Activated T-helper 1 cell treated with anti-CD3 and anti-CD28 coated beads, Interleukin-2, amount 50 U/mL, for 16 hours (primary cell): ENCODE measurements at places on chromosomes 12 and 14.

DNA sequence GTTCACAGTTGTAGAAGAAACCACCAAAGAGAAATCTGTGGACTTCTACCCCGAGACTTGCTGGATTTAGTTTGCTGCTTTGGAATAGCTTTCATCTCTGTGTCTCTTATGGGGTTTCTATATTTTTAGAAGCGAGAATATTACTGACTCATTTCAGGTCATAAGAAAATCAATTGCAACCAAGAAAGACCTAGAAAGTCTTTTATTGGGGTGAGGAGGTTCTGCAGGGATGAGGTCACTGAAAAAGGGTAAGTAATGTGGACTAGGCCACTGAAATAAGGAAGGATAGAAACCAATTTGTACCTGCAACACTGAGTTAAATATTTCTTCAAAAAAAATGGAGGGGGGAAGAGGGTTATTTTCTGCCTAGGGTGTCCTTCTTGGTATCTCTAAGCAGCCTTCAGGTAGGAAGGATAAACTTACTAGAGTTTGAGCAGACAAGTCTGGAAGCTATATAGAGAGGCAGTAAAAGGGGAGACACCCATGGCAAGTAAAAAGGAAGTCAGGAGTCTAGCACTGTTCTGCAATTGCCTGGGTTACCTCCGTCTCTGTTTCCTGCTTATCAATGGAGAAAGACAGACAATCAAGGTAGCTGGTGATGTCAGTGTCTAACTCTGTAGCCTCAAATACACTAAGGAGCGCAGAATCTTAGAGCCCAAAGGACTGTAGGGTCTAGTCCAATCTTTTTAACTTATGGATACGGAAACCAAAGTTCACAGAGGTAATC, 19.6 kb upstream of the KERA start:
- no peak for DNase-seq

GRCh38 chr12:66999141-66999540, 270.0 kb upstream of the CAND1 start:
- no peak for DNase-seq

- DNase-seq = no peak
These were observed 1.7 kb downstream of the HSPA2 start for GRCh38 chr14:64541972-64542835.

GRCh38 chr14:58625438-58625837, 12.3 kb upstream of the DACT1 start:
- no peak for DNase-seq

GRCh38 chr12:72146495-72146894, 125.7 kb upstream of the TRHDE start:
- no peak for DNase-seq

GRCh38 chr12:117126335-117126734, 27.1 kb upstream of the TESC start:
- DNase-seq = no peak

DNA sequence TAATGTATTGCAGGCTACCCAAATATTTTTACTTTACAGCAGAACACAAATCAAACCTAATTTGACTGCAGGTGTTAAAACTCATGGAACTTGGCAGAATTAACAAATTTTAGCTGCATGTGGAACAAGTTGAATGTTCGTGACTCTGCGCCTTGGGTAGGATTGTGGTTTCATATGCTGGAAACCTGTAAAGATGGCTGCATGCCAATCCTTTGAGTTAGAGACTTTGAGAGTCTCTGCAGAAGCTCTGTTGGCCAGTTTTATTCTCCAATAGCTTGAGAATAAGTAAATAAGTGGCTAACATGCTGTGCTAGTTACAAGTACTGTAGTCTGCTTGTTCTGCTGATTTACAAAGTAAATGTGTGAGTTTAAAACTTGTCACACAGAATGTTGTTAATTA, 77.8 kb downstream of the PDE6H start:
- no peak for DNase-seq

DNA sequence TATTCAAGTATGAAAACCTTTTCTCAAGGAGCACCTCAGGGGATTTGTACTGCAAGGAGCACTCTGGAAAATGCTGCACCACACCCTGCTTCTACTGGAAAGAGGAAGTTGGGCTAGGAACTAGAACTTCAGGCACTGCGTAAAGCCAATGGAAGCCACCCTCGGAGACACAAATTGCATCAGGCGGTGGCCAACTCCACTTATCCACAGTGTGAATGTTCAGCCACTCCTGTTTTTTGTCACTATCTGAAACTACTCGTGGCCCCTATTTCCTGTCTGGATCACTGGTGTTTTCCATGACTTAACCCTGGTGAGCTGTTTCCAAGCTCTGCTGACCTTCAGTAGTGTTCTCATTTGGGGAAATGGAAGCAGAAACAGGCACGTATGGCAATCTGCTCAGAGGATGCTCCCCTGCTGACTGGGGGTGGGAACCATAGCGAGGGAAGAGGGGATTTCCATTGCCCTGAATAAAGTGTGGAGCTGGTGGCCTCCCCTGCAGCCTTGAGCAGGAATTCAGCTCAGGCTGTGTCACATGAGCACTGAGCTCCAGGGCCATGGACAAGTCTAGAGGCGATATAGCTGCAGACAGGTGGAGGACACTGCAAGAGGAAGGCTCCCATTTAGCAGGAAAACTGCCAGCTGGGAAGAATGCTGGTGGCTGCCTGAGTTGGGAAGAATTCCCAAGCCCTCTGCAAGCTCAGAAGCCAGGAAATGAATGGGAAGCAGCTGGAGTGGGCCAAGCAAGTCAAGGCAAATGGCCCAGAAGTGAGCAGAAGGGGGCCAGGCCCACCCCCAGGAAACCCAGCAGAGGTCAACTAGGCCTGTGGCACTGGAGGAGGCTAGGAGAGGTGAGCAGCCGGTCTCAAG, 50.5 kb upstream of the RAP1B start:
- no peak for DNase-seq
